ENCODE measurements at places on chromosomes 6 and 20. TPM values are rescaled to one million over a fixed set of nuclear protein-coding genes. Genes with fewer than 3 reads are reported as not detected.

DNA sequence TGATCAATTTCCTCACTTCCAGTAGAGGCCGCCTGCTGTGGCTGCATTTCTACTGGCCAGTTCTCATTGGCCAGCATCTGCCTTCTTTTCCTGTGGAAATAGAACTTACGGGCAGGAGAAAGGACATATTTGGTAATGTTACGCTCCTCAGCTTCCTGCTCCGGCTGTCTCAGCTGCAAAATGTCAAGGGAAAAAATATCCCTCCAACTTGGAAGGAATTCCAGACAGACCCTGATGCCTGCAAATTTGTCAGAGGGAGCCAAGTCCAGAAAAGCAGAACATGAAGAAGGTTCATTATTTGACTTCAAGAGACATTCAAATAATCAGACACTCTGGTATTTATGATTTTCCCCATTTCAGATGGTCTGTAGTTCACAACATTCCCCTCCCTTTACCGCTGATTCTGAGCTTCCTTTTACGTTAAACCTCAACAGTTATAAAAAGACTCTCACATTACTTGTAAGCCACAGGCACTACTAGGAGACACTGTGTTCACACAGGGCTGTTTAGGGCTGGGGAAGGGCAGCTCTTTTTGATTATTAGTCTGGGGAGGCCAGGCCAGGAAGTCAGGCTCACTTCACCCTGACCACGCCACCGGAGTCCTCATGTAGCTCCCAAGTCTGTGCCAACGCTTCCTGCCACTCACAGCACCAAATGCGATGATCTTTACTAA, 179.6 kb upstream of the CCN2 start:
- H3K27me3 ChIP-seq = no peaks in the 10 kb centered on the region
- no peak overlapping the region for H3K27ac ChIP-seq
- H3K4me1 ChIP-seq = no peaks in the 10 kb centered on the region
- H3K4me3 ChIP-seq = no peak overlapping the region
- no peak for DNase-seq

DNA sequence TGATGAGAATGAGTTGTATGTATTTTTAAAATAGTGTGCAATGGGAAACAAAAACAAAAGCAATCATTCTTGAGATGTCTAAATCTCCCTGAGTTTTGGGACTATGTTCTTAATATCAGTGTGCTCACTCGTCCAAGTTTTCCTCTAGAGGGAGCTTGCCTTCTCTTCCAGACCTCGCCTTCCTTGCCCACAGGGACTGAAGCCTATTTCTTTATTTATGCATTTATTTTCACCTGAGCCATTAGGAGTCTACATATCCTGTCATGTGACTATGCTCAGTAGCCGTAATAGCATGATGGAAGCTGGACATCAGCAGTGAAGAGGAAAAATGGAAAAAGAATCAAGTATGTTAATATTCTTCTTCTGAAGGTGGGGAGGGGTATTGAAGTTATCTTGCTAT, 131.2 kb downstream of the SH3BGRL2 start:
- H3K4me3 ChIP-seq = no peak overlapping the region
- H3K36me3 ChIP-seq = no peaks in the 10 kb centered on the region
- H3K4me1 ChIP-seq = no peaks in the 10 kb centered on the region
- no peak for DNase-seq

GRCh38 chr20:50488236-50488806, 21.9 kb upstream of the PTPN1 start:
- no peak overlapping the region for H3K4me3 ChIP-seq
- H3K4me1 ChIP-seq = peaks cover 30% of the 10 kb centered on the region
- DNase-seq = no peak
- H3K27ac ChIP-seq = peak overlapping the region; percentile 22
- no peaks in the 10 kb centered on the region for H3K36me3 ChIP-seq

DNA sequence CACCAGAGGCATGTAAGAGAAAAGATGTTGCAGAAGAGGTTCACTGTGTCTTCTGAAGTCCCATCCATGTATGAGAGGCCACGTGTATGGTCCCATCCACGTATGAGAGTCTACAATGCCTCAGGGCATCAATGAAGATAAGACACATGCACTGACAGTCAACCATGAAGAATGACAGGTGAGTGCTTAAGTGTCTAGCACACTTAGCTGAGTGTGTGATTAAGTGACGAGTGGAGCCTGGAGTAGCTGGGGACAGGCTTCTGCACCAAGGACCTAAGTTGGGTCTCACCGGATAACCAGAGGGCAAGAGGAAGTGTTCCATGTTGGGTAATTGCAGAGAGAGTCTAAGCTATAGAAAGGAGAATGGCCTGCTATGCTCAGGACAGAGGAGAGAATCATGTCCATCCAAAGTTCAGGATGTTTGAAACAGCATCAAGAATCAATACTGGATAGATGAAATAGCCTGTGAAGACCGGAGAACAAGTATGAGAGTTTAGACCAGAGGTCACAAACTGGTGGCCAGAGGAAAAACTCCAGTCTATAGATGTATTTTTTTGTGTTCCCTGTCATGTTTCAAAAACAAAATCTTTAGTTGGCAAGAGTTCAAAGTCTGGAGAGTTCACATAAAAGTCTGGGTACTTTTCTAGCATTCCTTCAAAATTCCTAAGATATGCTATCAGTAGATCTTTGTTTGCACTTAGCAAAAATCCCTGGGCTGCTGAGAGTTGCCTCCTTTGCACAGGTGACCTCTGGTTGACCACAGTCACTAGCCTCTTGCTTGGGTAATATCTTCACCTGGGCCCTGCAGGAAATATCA, 165.8 kb downstream of the KIF16B start:
- H3K4me1 ChIP-seq = no peaks in the 10 kb centered on the region
- no peaks in the 10 kb centered on the region for H3K27me3 ChIP-seq
- no peak for DNase-seq
- H3K36me3 ChIP-seq = no peaks in the 10 kb centered on the region

MTO1 gene
- total RNA-seq = 30.7 TPM

TUBB1 gene
- total RNA-seq = not detected

DNA sequence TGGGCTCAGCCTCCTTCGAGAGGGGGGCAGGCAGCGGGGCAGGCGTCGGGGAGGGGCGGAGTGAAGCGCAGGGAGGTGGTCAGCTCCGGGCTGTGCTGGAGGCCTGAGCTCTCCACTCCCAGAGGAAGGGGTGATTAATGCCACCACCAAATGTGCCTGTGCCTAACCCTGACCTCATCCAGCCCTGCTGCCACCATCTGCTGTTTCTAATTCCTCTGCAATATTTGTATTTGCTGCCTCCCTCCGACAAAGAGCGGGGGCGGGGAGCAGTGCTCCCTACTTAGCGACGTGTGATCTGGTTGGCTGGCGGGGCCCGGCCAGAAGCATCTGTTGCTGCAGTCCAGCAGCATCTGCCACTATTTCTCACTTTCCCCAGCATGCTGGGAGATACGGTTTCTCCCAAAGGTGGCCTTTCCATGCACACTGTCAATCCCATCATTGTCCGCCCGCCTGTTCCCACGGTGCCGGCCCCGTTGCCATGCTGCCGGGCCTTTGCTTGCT, 47.0 kb downstream of the DLL1 start:
- no peak for DNase-seq
- H3K4me1 ChIP-seq = no peaks in the 10 kb centered on the region
- no peak overlapping the region for H3K27ac ChIP-seq
- H3K27me3 ChIP-seq = no peaks in the 10 kb centered on the region
- no peak overlapping the region for H3K4me3 ChIP-seq
- no peaks in the 10 kb centered on the region for H3K36me3 ChIP-seq

Data from GM12878 (cell line).